ENCODE measurements at places on chromosomes 16 and 17.

GRCh38 chr16:66845791-66846221 is 1.6 kb downstream of the CA7 start:
- DNase-seq = no peak

DNA sequence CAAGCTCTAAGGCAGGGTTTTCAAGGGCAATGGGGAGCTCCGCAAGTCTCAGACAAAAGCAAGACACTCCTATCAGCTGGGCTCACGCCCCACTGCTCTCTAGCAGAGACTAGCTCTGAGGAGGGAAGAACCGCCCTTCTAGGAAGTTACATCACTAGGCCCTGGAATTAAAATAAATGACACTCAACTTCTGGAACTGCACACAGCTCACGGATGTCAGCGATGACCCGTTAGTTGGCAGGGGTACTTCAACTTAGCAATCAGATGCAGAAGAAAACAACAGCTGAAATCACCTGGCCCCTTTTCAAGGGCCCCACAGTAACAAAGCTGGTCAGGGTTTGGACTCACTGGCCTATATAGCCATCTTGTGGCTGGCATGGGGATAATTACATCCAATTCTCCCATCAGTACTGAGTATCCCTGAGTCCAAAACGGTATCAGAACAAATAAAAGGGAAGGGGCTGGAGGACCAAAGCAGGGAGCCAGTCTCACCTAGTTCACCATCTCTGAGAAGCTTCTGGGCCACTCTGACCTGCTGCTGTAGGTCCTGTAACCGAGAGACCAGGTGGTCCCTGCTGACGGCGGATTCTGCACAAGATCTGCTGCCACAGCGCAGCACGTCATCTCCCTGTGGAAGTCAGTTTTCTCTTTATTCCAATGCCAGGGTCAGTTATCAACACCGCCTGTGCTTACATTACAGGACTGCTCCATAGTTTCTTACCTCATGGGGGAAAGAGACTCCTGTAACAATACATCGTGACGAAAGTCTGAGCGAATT is 22.2 kb downstream of the SERPINF1 start:
- no peak for DNase-seq

GRCh38 chr17:16255481-16255921 is 38.5 kb downstream of the PIGL start:
- DNase-seq = no peak

DNA sequence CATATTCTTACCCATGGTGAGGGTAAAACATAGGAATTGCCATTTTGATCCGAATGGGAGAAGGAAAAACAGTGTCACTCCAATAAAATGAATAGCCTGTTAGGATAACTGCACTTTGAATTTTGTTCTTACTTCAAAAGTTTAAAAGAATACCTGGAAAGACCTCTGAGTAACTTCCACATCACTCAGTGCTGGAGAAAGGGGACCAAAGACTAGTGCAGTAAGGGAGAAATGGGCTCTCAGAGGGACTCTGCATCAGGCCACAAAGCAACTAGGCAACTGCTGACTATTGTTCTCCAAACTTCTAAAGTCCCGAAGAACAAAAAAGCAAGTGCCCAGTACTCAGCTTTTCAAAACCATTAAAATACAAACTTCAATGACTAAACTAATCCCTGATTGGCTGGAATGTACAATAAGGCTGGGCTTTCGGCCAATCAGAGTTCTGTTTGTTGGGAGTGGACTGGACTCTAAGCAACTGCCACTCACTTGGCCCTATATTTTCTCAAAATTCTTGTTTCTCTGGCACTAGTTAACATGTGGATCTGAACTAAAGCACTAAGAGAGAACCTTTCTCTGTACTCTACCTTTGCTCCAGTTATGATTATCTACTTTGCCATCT is 6.2 kb downstream of the DNAJC7 start:
- no peak for DNase-seq

DNA sequence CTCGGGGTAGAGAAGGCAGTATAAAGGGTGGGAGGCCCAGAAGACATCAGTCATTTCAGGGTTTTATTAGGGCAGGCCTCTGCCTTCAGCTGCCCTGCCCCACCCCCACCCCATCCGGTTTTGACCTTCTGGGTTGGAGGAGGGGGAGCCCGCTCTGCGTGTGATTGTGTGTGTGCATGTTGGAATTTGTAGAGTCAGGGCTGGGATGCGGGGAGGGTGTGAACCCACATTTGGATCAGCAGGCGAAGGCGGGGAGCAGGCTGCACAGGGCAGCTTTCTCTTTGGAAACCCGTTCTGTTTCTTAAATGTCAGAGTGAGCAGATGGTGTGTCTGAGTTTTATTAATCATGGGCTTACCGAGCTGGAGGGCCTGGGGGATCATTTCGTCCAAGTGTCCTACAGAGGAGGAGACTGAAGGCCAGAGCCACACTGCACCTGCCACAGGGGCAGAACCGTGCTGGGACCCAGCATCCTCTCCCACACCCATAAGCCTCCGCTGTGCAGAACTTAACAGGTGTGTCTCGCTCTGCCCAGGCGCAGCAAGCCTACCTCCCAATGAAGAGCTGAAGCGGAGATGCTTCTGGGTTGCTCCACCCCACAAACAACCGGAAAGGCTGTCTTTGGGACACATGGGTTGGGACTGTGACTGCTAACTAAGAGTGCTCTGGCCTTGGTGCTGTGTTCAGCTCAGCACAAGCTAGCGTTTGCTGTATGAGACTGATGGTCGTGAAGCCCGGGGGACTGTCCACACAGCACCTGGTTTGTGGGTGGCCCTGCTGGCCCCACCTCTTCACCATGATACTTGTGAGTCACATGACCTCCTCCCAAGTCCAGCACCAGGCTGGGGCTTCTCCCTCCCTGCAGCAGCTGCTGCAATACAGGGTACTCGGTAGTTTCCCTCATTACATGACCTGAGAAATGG is 70.9 kb upstream of the GSE1 start:
- no peak for DNase-seq

DNA sequence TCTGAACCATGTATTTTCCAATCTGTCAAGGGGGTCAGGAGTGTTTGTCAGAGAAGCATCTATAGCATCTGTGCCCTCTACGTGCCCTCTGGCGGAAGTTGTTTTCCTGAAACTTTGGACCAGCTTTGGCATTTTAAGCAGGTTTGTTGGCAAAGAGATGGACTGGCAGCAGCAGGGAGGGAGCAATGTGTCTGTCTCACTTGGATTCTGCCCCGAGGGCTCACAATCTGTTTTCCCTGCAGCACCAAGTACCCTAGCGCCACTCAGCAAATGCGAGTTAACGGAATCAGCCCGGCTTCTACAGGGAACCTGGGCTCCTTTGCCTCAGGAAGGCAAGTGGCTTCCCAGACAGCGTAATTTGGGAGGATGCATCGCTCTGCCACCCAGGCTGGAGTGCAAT is 17.4 kb downstream of the DUSP14 start:
- no peak for DNase-seq

- no peak for DNase-seq
These were observed 25.8 kb downstream of the CAPNS2 start for GRCh38 chr16:55592306-55592705.

DNA sequence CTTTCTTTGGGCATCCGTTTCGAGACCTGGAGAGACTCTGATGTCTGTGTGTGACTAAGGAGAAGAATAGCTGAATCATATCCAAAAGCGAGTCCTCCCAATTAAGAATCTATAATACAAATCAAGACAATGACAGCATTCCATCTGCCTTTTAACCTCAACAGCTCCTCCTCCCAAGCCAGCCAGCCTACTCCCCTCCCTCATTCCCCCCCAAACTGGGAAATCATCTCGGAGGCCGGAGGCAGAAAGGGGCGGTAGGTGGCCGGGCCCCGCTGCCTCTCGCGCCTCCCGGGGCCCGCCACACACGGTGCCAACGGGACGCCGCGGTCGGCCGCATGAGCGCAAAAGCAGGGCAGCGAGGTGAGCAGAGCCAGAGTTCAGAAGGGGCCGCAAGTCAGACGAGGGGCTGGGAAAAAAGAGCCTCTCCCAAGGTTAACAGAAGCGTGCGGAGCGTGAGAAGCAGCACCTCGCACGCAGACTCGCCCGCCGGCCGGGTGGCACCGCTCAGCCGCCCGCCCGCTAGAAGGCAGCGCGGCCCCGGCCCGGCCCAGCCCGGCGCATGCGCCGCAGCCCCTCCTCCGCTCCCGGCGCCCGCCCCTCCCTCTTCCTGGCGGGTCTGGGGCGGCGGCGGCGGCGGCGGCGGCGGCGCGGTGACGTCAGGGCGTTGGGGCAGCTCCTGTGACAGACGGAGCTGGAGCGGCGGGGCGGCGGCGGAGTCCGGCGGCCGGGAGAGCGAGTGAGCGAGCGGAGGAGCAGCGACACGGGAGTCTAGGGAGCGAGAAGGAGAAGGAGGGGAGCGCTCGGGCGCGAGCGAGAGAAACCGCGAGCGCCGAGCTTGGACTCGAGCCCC is at the start of gene PAFAH1B1:
TSS of gene PAFAH1B1 (plus strand) at position 684 of the 850 bp plus-strand sequence. CDS start 44,635 bp downstream, outside the sequence.
- DNase-seq = peak; percentile 93

GRCh38 chr16:50578137-50578536 is 29.9 kb downstream of the NKD1 start:
- DNase-seq = no peak

GRCh38 chr16:83615953-83616350 is 191.8 kb upstream of the HSBP1 start:
- no peak for DNase-seq

DNA sequence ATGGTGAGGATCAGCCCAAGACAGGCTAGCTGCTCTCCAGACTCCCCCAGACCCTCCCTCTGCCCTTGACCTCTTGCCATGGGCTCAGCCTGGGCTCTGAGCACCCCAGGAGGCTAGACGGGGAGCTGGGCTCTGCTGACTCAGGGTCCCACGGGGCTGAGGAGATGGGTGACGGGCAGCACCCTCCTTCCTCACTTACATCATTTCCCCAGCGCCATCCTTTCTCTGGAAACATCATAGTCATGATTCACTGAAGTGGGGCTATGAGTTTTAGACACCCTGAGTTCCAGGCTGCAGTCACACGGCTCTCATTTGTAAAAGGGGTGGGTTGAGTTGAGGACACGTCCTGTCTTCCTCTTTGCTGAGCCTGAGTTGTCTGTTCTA is 3.0 kb upstream of the ITGAX start:
- no peak for DNase-seq

- no peak for DNase-seq
These were observed 24.9 kb downstream of the KIAA0513 start for GRCh38 chr16:85052536-85052935.

DNA sequence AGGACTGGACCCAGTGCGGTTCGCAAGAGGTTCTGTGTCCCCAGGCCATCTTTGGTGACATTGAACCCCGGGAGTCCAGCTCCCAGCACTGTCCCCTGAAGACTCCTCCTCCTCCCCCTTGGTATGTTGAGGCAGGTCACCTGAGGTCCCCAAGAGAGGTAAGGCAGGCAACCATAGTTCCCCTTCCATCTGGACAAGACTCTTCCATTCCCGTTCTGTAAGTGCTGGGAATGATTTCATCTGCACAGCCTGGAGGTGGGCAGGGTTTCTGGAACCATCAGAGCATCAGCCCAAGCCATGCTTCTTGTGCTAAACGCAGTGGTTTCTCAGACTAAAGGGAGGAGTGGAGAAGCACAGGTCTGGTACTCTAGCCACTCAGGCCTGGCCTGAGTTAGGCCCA is 24.9 kb downstream of the COPZ2 start:
- no peak for DNase-seq

- DNase-seq = no peak
These were observed 184.8 kb upstream of the CIBAR2 start for GRCh38 chr16:85296859-85297660.

- no peak for DNase-seq
These were observed 11.4 kb upstream of the HOXB9 start for GRCh38 chr17:48637323-48638260.

GRCh38 chr16:85508388-85508787 is 104.7 kb upstream of the GSE1 start:
- no peak for DNase-seq

DNA sequence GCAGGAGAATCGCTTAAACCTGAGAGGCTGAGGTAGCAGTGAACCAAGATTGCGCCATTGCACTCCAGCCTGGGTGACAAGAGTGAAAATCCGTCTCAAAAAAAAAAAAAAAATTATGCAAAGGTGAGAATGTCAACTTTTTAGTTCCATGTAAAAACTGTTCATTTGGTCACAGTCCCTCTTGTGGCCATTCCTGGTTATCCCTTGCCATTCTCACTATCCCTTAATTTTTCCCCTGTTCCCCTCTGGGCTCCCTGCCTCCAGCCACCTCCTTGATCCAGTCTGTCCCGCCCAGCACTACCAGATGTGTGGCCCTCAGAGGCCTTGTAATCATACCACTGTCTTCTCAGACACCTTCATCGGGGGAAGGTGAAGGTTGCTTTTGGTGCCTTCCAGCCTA is 23.4 kb downstream of the DCAF7 start:
- no peak for DNase-seq

DNA sequence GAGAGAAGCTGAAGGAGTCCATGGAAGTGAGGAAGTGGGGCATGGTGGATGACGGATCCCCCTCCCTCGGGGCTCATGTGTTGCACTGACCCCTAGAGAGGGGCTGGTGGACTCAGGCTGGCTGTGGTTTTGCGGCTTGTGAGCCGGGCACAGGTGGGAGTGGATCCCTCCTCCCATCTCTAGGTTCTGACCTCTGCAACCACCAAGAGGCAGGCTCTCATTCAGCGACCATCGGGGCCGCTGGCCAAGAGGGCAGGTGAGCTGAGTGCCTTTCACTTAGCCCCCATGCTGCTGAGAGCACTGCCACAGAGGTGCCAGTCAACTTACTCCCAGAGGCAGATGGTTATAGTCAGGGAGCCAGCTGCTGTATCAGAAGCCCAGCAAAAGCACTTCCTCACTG is 67.3 kb downstream of the SCNN1B start:
- DNase-seq = no peak

DNA sequence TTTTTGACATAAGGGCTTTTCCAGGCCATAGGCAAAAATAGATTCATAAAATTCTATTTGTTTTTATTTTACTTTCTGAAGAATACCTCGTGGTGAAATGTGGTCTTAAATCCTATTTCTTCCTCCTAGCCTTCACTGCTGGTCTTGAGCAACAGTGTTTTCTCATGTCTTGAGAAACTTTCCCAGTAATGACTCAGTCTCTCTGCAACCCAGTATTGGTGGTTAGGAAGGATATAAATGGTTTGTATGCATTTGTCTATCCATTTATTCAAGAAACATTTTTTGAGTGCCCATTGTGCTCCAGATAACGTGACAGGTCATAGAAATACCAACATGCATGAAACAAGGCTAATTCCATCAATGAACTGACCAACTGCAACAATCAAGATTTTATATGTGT is 213.9 kb downstream of the TMEM114 start:
- DNase-seq = no peak

- DNase-seq = no peak
These were observed 183.0 kb downstream of the RAB11FIP4 start for GRCh38 chr17:31574458-31574857.
